GM13977 (cell line): ENCODE measurements at places on chromosomes 16 and 17.

- DNase-seq: peak; percentile 27
These were observed 34.2 kb downstream of the CRLF3 start for GRCh38 chr17:30790279-30790678.

DNA sequence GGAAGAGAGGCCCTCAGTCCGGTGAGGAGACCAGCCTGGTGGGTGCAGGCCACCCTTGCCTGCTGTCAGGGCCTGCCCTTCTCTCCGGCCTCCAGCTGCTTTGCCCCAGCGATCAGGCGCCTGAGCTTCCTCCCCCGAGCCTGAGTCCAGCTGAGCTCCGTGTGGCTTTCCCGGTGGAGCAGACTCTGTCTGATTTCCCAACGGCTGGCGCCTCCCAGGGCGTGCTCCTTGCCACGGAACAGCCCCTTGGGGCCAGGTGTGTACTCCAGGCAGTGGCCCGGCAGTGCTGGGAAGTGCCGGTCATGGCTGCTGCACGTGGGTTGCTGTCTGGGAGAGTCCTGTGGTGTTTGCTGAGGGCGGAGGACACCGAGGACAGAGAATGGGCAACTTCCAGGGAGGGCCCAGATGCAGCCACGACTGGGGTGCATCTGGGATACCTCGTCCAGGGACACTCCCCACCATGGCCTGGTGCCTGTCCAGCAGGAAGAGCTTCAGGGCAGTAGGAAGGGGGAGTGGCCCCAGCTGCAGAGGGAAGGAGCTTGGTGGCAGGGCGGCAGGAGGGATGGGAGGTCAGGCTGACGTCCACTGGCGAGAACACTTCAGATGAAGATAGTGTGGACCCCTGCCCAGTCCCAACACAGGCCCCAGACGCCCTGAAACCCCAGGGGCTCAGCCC lies 22.5 kb downstream of the METRNL start:
- no peak for DNase-seq

DNA sequence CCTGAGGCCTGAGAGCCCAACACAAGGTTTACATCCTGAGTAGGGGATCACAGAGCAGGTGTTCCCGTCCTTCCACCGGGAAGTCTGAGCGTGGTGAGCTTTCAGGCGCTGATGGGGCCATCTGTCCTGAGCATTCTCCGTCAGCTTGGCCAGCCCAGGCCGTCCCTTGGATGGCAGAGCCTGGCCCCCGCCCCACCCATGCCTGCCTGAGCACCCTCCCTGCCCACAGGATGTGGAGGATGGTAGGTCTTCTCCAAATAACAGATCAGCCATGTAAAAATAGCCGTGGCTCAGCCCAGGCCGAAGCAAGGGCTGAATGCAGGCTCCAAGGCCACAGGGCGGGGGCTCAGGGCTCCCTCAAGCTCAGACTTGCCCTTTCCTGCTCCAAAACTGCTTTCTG lies 20.2 kb downstream of the SPNS2 start:
- no peak for DNase-seq

- peak; percentile 84 for DNase-seq
These were observed 89.9 kb downstream of the C16orf78 start for GRCh38 chr16:49463529-49463928.

DNA sequence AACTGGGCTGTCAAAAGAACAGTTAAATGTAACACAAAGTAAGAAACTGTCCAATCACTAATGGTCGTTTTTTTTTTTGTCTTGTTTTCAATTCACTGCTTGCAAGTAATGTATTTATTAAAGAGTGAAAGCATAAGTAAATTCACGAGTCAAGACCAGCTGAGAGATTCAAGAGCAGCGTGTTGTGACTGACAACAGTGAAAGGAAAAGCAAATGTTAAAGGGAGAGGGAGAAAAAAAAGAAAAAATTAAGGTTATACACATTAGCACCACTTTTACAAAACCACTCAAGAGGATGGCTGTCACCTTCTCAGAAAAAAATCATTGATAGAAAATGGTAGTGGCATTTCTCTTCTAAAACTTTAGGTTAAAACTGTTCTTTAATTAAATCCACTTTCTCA lies 36.1 kb downstream of the GPATCH8 start:
- DNase-seq: no peak

DNA sequence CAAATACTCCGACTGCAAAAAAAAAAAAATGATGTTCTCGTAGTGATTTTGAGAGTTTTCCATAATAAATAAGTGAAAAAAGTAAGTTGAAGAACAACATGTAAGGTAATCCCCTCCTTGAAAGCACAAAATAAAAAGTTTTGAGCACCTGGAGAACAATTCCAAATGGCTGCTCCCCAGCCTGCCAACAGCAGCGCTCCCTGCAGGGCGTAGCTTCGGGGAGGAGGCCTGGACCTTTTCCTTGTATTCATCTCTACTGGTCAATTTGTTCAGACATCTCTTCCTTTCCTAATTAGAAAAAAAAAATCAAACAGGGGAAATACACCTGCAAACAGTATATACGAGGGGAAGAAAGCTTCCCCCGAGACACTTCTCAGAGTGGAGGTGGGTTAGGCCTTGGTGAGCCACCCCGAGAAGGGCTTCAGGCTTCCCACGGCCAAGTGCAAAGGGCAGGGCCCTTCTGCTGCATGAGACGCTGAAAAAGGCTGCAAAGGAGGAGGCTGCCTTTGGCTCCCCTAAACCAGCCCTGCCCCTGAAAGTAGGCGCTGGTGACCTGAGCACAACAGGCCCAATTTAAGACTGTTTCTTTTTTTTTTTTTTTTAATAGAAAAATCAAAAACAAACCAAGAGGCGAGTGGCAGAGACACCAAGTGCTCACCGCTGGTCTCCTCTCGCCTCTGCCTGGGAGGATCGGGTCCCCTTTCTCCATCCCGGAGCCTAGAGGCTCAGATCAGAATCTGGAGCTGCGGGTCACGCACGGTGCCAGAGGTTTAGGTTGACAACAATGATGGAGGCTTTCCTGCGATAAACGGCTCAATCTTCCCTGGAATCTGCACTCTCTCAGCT lies 193.1 kb upstream of the FOXF1 start:
- no peak for DNase-seq

GRCh38 chr17:45384789-45385262 lies 47.8 kb downstream of the ARHGAP27 start:
- DNase-seq: no peak

GRCh38 chr16:73545755-73546154 lies 497.8 kb upstream of the ZFHX3 start:
- no peak for DNase-seq
